ENCODE measurements at places on chromosomes 5 and 9. TPM values are rescaled to one million over a fixed set of nuclear protein-coding genes. Genes with fewer than 3 reads are reported as not detected.

TAF11L10 gene
- total RNA-seq, result not detected

ADGRD2 gene
- total RNA-seq, result not detected

PCDHGB5 gene
- 11.3 TPM for total RNA-seq

FOXD1 gene
- total RNA-seq, result 5.1 TPM

SLC6A18 gene
- total RNA-seq, result not detected

IL9 gene
- not detected for total RNA-seq

MARCHF11 gene
- not detected for total RNA-seq

CCDC69 gene
- total RNA-seq, result 21.5 TPM

SPATA31D4 gene
- not detected for total RNA-seq

DIAPH1 gene
- total RNA-seq, result 33.2 TPM

MRRF gene
- total RNA-seq, result 30.9 TPM

MYO10 gene
- total RNA-seq, result 27.1 TPM

TYRP1 gene
- 0.92 TPM for total RNA-seq

PCDHGB3 gene
- 5.7 TPM for total RNA-seq

CCDC127 gene
- 6.3 TPM for total RNA-seq

NOXA1 gene
- 1.2 TPM for total RNA-seq

PLAC8L1 gene
- not detected for total RNA-seq

PCDHB15 gene
- 9.9 TPM for total RNA-seq

FABP6 gene
- total RNA-seq, result not detected

PHYHD1 gene
- total RNA-seq, result 26.0 TPM

CCNI2 gene
- not detected for total RNA-seq

RIGI gene
- 8.5 TPM for total RNA-seq

CDKN2B gene
- 2.2 TPM for total RNA-seq

LEAP2 gene
- total RNA-seq, result 2.3 TPM

MAPKAP1 gene
- 66.8 TPM for total RNA-seq

SLCO6A1 gene
- total RNA-seq, result not detected

ANKRD20A1 gene
- total RNA-seq, result not detected

C5orf34 gene
- 4.4 TPM for total RNA-seq

NHP2 gene
- 139 TPM for total RNA-seq

SPINK14 gene
- total RNA-seq, result not detected

GNG10 gene
- 54.4 TPM for total RNA-seq

SPINK4 gene
- not detected for total RNA-seq

SPINK13 gene
- total RNA-seq, result not detected

KCNN2 gene
- total RNA-seq, result 15.6 TPM

SPINK7 gene
- not detected for total RNA-seq
